ENCODE measurements at places on chromosomes 12 and 14.

- no peak for DNase-seq
These were observed 392 bp downstream of the SLC15A4 start for GRCh38 chr12:128823216-128823915.

GRCh38 chr14:96089401-96089800, 50.2 kb downstream of the C14orf132 start:
- DNase-seq: no peak

DNA sequence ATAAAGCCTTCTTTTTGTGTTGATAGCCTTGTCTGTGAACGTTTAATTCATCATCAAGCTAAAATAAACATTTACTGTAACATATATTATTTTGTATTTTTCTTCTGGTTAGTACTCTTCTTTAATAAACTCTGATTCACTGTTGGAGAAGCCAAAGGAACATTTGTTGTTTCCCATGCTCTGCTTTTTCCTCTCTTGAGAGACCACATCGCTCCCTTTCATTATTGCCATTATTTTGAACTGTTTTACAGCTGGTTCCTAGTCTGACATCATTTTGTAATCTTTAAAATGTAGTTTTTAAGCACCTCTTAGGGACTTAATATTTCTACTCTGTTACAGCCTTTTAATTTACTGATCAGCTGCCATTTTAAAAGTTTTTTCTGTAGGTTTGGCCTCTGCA, 301.8 kb downstream of the NPAS3 start:
- no peak for DNase-seq

DNA sequence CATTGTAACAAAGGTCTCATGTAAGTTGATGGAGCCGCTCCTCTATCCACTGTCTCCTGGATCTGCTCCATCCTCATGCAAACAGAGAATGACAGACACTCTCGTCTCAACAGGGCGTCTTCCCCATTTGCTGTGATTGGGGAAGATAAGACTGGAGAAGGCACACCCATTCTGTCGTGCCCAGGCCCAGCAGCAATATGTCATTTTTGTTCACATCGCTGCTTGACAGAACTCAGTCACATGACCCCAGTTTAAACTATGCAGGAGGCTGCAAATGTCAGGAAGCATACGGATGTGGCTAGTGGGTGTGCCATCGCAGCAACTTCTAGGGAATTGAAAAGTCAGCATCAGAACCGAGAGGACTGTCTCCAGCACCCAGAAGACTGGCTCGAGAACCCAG, 290.5 kb downstream of the TMEM132D start:
- DNase-seq: no peak
